Pulmonary artery endothelial cell (primary cell): ENCODE measurements at places on chromosomes 6 and 20. TPM values are rescaled to one million over a fixed set of nuclear protein-coding genes. Genes with fewer than 3 reads are reported as not detected.

The KCNB1 gene
- under 0.01 TPM in 1 of 2 replicates, not detected in the other for total RNA-seq

The CASS4 gene
- total RNA-seq = 0.07 TPM in 1 of 2 replicates, not detected in the other

The KIF6 gene
- total RNA-seq = not detected in 2 replicates

The KCNK5 gene
- total RNA-seq = not detected in 2 replicates

The CENPW gene
- total RNA-seq = 22.0 and 33.6 TPM in 2 replicates

The DHX16 gene
- 46.9 and 61.2 TPM in 2 replicates for total RNA-seq

The GRM1 gene
- under 0.01 TPM in 2 replicates for total RNA-seq

The PROKR2 gene
- not detected in 2 replicates for total RNA-seq

The RPS6KA2 gene
- 120 and 124 TPM in 2 replicates for total RNA-seq

The PTK6 gene
- 0.07 and 0.13 TPM in 2 replicates for total RNA-seq

The SLC22A23 gene
- total RNA-seq = 4.0 and 16.4 TPM in 2 replicates

The SEMG1 gene
- not detected in 2 replicates for total RNA-seq

The RHAG gene
- total RNA-seq = not detected in 2 replicates

The EDN1 gene
- total RNA-seq = 326 and 496 TPM in 2 replicates

The PHF20 gene
- total RNA-seq = 29.8 and 30.9 TPM in 2 replicates

The NKAIN4 gene
- not detected in 2 replicates for total RNA-seq

The EEF1A2 gene
- total RNA-seq = 0.32 and 0.99 TPM in 2 replicates

The ENPP1 gene
- 2.5 and 2.6 TPM in 2 replicates for total RNA-seq

The CLIC5 gene
- total RNA-seq = 0.07 TPM in 1 of 2 replicates, not detected in the other

The LPA gene
- total RNA-seq = not detected in 2 replicates

The CAP2 gene
- 4.3 and 15.8 TPM in 2 replicates for total RNA-seq

The TBXT gene
- total RNA-seq = not detected in 2 replicates

The GHRH gene
- total RNA-seq = not detected in 2 replicates

The STMND1 gene
- total RNA-seq = not detected in 2 replicates

The SS18L1 gene
- 9.7 and 14.2 TPM in 2 replicates for total RNA-seq

The PPP1R3G gene
- 0.33 and 0.39 TPM in 2 replicates for total RNA-seq

The ZKSCAN8 gene
- 11.5 and 19.0 TPM in 2 replicates for total RNA-seq

The OPN5 gene
- total RNA-seq = not detected in 2 replicates

The CYP39A1 gene
- 0.13 and 0.18 TPM in 2 replicates for total RNA-seq

The ASIP gene
- not detected in 2 replicates for total RNA-seq

The ZNF341 gene
- 0.86 and 1.1 TPM in 2 replicates for total RNA-seq

The MICAL1 gene
- 28.1 and 38.8 TPM in 2 replicates for total RNA-seq

The TMEM170B gene
- total RNA-seq = 5.4 and 5.6 TPM in 2 replicates

The DLK2 gene
- total RNA-seq = 0.13 and 0.25 TPM in 2 replicates

The SLC32A1 gene
- not detected in 2 replicates for total RNA-seq

The SYTL3 gene
- 0.92 and 1.3 TPM in 2 replicates for total RNA-seq

The DEFB132 gene
- not detected in 2 replicates for total RNA-seq

The IL17F gene
- total RNA-seq = not detected in 2 replicates

The RIN2 gene
- 79.8 and 104 TPM in 2 replicates for total RNA-seq

The OPRM1 gene
- not detected in 2 replicates for total RNA-seq
